ENCODE measurements at places on chromosomes 2 and 18.

- DNase-seq = no peak
These were observed 147.0 kb downstream of the TWIST2 start for GRCh38 chr2:238994876-238995275.

GRCh38 chr2:233832869-233833311, 21.4 kb downstream of the HJURP start:
- peak; percentile 88 for DNase-seq

DNA sequence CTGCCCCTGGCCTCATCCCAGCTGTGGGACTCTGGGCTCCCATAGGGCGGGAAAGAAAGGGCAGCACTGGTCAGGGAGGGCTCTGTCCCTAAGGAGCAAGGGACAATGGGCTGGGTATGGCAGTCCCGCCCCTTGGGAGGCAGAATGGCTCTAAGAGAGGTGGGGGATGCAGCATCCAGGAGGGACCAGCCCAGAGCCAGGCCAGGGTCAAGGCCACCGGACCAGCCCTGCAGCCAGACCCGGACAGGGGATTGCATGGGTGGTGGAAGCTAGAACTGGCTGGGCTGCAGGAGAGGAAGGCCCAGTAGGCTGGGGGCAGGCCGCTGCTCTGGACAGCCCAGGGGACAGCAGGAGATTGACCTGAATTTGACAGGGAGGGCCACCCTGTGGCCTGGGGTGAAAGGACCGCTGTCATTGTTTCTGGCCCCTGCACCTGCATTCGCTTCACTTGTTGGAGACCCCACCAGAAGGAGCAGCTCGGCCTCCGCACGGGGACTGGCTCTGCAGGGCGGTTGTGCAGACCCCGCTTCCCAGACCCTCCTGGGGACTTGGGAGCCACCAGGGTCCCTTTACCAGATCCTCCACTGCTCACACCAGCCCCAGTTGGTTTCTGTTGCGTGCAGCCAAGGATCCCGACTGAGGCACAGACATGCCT, 14.6 kb downstream of the RAMP1 start:
- DNase-seq = no peak

DNA sequence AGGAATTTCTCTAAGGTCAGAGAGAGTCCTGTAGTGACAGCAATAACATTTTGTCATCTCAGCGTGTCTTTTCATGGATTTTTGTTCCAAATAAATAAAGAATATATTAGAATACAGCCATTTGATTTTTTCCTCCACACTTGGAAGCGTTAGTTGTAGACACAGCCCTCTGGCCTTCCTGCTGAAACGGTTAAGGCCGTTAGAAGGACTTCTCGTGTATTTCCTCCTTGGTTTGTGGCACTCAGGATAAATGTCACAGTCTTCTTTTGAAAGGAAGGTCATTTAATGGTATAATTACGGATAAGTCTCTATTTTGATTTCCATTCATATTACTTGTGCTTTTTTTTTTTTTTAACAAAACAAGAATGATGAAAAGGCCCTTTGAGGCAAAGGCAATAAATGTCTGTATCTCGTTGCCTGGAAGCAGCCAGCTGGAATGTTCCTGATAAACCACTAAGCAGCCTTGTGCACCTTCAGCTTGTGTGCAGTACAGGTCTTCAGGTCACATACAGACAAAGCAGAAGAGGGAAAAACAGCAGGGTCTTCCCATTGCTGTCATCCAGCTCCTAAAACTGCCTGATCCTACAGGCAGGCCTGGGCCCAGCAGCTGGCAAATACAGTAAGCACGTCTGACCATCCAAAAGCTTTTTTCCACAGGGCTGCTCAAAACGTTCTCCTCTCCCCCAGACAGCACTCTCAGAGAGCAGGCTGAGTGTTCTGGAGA, 14.4 kb downstream of the EFR3B start:
- no peak for DNase-seq

DNA sequence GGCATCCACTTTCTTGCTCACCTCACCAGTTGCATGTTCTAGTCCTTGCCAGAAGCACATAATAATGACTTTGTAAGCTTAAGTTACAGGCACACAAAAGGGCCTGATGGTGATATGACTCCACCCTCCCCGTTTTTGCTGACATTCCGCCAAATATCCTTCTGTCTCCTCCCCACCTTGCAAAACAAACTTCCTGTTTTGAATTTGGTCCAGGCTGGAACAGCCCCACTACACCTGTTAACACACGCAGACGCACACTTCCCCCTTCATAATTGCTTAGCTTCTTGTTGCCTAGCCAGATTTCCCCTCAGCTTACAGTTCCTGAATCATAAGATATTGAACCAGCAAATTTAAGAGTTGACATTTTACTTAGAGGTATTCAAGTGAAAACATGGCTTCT, at the start of gene MGAT5:
TSS of gene MGAT5 (plus strand) at position 269 of the 400 bp plus-strand sequence. CDS start 332 bp downstream, outside the sequence.
- no peak for DNase-seq

- DNase-seq = no peak
These were observed 397.1 kb upstream of the ZNF804A start for GRCh38 chr2:184201246-184201645.

DNA sequence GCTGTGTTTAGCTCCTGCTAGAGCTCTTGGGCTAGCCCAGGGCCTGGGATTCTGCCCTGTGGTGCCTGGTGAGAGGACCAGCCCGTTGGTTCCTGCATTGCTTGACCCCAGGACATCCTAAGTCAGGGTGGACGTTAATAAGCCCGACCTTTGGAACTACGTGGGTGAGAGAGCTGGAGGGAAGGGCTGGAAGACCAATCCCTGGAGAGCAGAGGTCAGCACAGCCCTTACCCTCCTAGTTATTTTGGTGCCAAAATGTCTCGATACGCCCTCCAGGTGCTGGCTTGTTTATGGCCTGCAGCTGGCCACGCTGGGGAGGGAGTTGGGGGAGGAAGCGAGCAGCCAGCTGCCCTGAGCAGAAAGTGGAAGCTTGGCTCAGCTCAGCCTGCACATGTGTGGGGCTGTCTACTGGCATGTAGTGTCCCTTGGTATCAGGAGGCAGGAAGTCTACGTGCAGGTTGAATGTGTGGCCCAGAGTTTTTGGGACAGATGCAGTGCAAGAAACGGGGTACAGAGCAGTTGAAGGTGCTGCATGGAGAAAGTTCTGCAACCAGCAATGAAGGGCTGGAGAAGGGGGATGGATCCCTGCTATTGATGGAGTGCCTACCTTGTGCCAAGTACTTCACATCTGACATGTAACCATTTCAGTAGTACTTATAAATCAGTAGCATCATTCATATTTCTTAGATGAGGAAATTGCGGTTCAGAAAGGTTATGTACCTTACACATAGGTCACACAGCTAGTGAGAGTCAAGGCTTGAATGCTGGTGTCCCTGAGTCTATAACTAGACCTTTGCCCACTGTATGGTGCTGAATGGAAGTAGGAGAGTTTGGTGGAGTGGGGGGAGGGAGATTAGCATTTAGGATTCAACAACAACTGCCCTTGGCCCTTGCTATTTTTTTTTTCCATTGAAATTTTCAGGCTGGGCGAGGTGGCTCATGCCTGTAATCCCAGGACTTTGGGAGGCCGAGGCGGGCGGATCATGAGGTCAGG, 5.0 kb upstream of the DGKD start:
- DNase-seq = peak; percentile 64

DNA sequence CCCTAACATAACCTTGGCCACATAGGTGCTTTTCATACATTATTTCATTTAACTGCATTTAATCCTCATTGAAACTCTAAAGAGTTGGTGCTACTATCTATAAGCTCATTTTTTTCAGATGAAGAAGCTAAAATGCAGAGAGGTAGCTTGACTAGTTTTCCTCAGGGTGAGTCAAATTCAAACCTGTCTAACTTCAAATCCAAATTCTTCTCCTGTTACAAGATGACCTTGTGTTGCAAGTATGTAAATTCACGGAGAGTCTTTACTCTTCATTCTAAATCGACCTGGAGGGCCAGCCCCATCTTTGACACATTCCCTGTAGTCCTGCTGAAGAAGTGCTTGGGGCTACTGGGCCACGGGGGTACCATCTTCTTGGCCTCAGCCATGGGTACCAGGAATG, 8.2 kb upstream of the SETBP1 start:
- DNase-seq = no peak

DNA sequence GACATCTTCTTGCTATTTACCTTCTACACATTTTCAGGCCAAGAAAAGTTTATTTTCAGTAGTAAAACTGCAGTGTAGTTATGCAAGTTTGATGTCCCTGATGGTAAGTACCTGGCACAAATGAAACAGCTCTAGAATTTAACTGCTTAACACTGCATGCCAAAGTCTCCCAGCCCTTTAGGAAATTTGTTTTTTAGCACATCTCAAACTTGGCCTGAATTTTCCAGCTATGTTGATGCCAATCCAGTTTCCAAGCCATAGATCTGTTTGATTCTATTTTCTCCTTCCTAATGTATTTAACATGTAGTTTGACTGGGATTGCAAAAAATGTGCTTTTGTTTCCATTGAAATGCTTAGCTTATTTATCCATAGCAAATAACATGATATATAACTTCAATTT, 29.3 kb upstream of the ZNF385B start:
- DNase-seq = no peak

- DNase-seq = no peak
These were observed 176.7 kb downstream of the NRP2 start for GRCh38 chr2:205858881-205859441.

DNA sequence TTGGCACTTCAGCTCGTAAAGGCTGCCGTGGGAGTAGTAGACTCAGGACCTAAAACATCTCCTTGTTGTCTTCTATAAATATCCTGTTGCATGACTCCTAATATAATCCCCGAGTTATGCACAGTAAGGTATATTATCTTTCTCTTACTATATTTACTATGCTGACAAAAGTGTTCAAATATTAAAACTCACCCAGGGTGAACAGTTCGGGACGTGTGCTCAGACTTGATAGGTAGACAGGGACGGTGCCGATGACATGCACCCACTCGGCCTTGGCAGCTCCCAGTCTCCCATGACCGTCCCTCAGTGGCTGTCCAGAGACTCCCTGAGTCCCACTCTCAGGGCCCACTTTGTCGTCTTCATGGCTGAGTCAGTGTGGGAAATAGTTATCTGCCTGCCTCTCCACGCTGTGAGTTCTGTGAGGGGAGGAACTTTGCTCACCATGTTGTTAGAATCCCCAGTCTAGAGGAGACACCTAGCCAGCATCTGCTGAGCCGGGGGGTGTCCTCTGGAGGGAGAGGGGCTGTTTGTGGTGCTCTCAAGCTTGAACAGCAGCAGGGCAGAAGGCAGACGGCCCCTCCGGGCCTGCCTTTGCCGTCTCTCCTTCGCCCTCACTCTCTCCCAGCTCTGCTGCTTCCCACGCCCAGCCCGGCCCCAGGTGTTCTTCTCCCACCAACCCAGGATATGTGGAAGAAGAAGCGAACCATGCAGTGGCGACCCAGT, 75.0 kb downstream of the DGKD start:
- no peak for DNase-seq

- no peak for DNase-seq
These were observed 62.1 kb downstream of the NABP1 start for GRCh38 chr2:191740016-191740419.

GRCh38 chr2:57674743-57675142, 371.9 kb upstream of the VRK2 start:
- no peak for DNase-seq

DNA sequence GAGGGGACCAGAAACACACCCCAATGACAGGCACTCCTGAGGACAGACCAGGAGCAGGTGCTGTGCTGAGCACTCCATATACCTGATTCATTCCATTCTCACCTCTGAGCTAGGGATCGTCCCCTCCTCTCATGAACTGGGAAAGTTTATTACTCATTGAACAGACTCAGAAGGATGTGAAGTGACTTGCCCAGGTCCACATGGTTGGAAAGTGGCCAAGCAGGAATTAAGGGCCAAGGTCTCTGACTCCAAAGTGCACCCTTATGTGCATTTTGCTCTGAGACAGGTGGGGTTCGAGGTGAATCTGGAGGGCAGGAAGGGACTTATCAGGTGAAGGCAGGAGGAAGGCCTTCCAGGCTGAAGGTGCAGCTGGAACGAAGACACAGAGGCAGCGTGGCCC, 25.1 kb upstream of the PLB1 start:
- no peak for DNase-seq

GRCh38 chr2:183993052-183993451, 605.3 kb upstream of the ZNF804A start:
- no peak for DNase-seq

GRCh38 chr2:67706082-67706481, 308.9 kb downstream of the ETAA1 start:
- DNase-seq = no peak

DNA sequence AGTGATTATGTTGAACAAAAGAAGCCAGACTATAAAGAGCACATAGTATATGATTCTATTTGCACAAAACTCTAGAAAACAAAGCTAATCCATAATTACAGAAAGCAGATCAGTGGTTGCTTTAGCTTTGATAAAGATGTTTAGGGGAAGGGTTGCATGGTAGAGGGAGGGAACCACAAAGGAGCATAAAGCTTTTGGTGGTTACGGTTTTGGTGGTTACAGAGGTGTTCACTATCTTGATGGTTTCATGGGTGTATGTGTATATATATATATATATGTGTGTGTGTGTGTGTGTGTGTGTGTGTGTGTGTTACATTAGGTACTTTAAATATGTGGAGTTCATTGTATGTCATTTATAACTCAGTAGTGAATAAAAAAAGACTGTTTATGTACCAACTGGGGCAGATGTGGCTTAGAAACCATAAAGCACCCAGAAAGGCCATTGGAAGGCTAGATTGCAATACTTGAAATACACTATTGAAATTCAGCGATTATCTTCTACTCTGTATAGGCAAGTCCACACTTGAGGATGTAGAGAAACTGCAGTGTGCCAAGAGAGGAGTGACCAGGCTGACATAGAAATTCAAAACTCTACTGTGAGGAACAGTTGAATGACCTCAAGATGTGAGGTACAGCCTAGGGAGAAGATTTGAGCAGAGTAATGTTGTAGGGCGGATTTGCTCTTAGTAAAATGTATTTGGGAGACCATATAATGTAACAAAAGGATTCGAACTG, 60.6 kb downstream of the CAB39 start:
- no peak for DNase-seq

- DNase-seq = no peak
These were observed 70.3 kb downstream of the TGOLN2 start for GRCh38 chr2:85257359-85257969.

DNA sequence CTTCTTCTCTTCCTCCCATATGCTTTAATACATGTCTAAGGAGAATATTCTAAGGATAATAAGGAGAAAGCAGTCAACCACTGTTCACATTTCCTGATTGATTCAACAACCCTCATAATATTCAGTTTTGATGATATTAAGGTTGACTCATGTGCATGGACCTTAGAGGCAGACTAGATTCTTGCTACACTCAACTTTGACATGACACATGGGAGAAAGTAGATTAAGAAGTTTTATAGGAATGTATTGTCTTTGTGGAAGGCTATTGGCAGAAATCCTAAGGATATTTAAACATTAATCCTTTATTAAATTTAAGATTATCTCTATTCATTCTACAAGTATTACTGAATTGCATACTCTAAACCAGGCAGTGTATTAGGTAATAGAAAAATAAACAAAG, 309.1 kb upstream of the CYRIA start:
- DNase-seq = no peak

- DNase-seq = no peak
These were observed 331.6 kb downstream of the CLIP4 start for GRCh38 chr2:29446847-29447246.

- DNase-seq = no peak
These were observed 55.9 kb downstream of the SDC1 start for GRCh38 chr2:20168727-20169696.

All from Karpas-422 (cell line).